Stimulated activated memory B cell treated with anti-CD40 and anti-IgM and Interleukin-4, amounts not matched to agents 10 μg/mL and 1 μg/mL and 100 μg/mL, for 72 hours (primary cell): ENCODE measurements at places on chromosomes 5 and 9.

DNA sequence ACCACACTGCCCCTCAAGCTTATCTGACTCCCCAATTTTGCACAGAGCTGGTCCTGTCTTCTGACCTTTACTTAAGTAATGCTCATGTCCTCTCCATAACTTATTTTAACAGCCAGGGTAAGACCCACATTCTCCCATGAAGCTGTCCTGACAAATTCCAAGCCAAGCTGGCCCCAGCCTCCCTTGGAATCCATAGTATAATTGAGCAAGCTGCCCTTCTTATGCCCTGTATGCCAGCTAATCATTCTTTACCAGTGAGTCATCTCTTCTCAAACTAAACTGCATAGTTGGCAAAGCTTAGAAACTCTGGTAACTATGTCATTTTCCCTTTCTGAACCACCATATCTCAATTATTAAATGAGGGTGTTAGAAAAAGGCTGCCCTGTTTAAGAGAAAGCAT is 92.4 kb downstream of the NFIB start:
- ATAC-seq, result no peak

DNA sequence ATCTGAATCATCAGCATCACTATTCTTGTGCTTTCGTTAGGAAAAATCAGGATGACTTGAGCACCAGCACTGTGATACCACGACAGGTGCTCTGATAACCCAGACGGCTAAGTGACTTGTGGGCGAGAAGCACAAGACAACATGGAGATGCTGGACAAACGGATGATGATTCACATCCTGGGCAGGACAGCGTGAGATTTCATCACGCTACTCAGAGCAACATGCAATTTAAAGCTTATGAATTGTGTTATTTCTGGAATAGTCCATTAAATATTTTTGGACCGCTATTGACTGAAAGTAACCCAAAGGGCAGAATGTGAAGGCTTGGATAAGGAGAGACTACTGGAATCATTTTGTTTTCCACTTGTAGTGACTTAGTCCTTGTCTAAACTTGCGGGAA is 114.8 kb upstream of the DAPK1 start:
- ATAC-seq, result no peak

DNA sequence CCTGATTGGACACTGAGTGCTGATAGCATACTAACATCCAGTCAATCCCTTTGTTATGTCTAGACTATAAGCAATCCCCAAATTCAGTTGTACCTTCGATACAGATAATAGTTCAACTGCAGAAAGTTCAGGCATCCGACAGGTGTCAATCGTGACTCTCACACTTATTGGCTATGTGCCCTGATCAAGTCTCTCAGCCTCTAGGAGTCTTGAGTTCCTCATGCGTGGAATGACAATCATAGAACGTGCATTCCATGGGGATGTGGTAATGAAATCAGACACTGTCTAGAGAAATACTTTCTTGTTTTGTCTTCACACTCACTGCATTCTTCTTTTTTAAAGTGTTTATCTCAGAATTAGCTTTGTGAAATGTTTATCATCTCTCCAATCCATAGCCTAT is 4.8 kb downstream of the ANKRD34B start:
- no peak for ATAC-seq

GRCh38 chr5:65329266-65329665 is 152.5 kb downstream of the ADAMTS6 start:
- ATAC-seq, result no peak

DNA sequence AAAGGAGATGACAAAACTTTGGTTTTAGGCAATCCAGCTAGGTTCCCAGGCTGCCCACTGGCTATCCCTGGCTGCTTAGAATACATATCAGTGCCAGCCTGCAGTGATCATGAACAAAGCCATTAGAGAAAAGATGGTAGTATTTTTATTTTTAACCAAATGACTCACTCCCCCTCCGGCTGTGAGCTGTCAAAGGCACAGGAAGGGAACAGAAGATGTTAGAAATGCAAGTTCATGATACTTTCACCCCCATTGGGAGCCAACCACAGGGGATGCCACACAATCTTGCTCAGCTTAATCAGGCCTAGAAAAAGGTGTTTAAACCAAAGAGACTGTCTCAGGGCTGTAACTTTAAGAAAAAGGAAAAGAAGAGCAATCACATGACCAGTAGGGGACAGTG is 70.3 kb upstream of the ASTN2 start:
- ATAC-seq, result no peak

DNA sequence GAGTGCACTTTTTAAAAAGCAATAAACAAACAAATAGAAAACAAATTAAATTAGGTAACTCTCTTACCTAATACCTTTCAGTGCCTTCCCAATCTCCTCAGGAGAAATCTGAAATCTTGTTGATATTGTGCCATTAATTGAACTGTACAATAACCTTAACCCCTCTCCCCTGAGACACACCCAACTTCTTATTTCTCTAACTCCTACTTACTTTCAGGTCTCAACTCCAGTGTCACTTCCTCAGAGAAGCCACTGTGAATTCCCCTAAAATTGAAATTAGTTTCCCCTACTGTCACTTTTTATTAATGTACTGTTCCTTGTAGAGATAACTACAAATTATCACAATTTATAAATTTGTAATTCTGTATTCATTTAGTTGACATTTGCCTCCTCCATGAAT is 295.3 kb upstream of the TNC start:
- peak; percentile 82 for ATAC-seq

GRCh38 chr5:157570531-157571200 is 4.9 kb downstream of the ADAM19 start:
- ATAC-seq, result peak; percentile 15

GRCh38 chr5:113022661-113023060 is 46.1 kb downstream of the DCP2 start:
- ATAC-seq, result peak; percentile 71

DNA sequence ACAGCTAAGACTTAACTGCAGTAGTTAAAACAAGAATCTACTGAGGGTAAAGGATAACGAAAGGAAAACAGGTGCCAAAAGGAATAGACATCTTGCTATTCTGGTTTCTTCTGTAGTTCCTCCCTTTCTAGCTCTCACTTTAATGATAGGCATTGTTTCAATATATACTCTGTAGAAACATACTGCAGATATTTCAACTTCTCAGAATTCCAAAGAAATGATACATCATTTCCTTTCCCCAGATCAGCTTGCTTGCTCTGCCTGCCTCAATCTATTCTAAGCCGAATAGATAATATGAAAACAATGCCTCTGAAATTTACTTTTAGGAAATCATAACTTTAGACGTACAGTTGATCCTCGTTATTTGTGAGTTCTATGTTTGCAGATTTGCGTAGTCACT is 46.3 kb downstream of the ACO1 start:
- ATAC-seq, result no peak

GRCh38 chr9:134648701-134649530 is 7.3 kb downstream of the COL5A1 start:
- ATAC-seq, result no peak

GRCh38 chr5:160787240-160787639 is 64.8 kb downstream of the ATP10B start:
- ATAC-seq, result no peak

DNA sequence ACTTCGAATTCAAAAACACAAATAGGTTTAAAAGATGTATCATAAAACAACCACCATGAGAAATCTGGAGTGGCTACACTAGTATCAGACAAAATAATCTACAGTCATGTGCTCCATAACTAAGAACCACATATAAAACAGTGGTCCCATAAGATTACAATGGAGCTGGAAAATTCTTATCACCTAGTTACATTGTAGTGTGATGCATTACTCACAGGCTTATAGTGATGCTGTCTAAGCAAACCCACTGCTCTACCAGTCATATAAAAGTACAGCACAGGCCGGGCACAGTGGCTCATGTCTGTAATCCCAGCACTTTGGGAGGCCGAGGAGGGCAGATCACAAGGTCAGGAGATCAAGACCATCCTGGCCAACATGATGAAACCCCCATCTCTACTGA is 160.1 kb downstream of the ROR2 start:
- ATAC-seq, result no peak

- no peak for ATAC-seq
Observed at GRCh38 chr5:10264604-10265003, 14.5 kb downstream of the CCT5 start.

DNA sequence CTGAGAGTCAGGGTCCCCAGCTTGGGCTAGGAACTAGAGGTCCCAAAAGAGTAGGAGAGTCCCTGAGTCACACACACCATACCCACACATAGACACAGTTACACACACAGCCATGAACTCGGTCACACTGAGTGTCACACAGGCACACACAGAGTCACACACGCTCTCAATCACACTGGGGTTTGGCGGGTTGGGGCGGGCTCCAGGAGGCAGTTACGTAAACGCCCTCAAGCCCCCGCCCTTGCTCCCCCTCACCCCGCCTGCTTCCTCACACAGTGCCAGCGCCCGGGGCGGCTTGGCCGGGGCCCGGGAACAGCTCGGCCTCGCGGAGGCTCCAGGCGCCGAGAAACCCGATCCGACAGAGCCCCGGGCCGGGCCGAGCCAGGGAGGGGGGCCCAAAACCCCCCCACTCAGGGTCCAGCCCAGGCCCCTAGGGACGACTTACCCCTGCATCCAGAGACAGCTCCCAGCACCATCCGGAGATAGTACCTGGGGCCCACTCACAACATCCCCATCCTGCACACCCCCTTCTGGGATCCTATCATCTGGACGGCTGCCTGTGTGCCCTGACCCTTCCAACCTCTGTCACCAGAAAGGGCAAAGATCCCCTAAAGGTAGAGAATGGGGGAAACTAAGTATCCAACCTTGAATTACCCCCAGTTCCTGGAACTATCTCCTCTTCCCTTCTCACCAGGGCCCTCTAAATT is 3.5 kb upstream of the CNTFR start:
- no peak for ATAC-seq

GRCh38 chr9:83405759-83406158 is 132.4 kb downstream of the FRMD3 start:
- ATAC-seq, result no peak

DNA sequence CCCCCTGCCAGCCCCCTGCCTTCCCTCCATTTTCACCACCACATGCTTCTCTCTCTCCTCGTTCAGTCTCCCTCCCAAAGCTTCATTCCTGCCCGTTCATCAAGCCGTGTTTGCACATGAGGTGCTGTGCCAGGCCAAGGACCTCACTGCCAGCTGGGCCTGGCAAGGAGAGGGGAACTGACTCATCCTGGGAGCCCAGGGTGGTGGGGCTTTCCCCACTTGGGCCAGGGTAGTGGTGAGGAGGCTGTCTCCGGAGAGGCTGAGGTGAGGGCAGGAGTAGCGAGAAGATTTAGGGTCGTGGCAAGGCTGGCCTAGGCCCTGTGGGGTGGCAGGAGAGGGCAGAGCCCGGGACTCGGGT is 30.4 kb upstream of the NOTCH1 start:
- peak; percentile 84 for ATAC-seq
